ENCODE measurements at places on chromosomes 4 and X.
A peak's percentile ranks its signal among the peaks of the same experiment; 100 is the strongest.

GRCh38 chrX:48666649-48667048, 16.9 kb upstream of the WAS start:
- no peak for DNase-seq

- DNase-seq: no peak
Measured at GRCh38 chrX:140022482-140022881, 57.2 kb upstream of the CXorf66 start.

GRCh38 chr4:6493658-6494304, 21.4 kb upstream of the PPP2R2C start:
- no peak for DNase-seq

DNA sequence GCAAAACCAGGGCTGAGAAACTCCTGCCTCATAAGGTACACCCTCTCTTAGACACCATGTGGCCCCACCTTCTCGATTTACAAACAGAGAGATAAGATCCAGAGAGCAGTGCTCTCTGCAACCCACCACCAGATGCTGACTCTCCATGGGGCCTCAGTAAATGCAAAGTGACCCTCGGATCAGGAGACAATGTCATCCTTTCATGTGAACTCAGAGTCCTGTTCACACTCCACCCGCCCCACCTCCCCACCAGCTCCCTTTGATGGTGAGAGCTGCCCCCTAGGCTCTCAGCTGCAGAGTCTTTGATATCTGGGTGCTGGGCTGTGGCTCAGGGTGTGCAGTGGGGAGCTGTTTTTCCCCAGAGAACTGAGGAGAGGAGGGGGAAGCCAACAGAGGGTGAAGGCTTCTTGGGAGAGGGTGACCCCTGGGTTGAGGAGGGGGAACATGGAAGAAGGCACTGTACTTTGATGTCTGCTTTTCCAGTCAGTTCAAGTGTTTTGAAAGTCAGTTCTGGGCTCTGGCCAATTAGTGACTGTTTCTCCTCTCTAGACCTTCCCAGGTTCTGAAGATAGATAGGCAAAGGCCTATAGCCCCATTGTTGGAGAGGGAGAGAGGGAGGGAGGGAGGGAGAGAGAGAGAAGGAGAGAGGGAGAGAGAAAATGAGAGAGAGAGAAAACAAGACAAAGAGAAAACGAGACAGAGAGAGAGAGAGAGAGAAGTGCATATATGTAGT, 88.2 kb downstream of the SCD5 start:
- peak; percentile 51 for DNase-seq

- no peak for DNase-seq
Measured at GRCh38 chr4:26032630-26033317, 118.8 kb downstream of the SMIM20 start.

GRCh38 chr4:106869551-106869950, 166.6 kb downstream of the DKK2 start:
- no peak for DNase-seq

DNA sequence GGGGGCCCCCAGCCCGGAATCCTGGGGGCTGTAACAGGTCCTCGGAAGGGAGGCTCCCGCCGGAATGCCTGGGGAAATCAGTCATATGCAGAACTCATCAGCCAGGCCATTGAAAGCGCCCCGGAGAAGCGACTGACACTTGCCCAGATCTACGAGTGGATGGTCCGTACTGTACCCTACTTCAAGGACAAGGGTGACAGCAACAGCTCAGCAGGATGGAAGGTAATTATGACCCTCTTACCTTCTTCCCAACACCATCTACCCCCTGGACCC, 1.0 kb downstream of the FOXO4 start:
- DNase-seq: no peak

- no peak for DNase-seq
Measured at GRCh38 chrX:9163214-9163709, 129.3 kb upstream of the FAM9B start.

DNA sequence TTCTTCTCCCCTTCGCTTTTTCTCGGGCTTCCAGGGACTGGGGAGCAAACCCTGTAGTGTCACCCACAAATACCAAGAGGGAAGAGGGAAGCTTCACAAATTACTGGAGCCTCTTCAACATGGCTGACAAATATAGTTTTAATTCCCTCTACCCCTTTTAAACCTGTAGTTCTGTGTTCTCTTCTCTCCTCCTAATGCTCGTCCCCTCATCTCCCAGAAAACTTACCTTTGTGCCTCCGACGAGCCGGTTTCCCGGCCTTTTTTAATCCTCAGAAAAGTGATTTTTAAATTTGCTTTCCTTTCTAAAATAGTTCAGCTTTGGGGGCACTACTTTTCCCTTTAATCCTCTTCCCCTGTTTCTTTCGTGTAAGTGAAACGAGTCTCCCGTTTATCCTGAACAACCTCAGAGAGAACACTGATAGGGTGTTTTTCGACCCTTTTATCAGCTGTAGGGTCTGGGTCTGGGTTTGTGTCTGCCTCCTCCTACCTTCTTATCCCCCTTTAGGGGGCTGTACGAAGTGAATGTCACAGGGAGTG, 408 bp downstream of the TET2 start:
- DNase-seq: no peak

DNA sequence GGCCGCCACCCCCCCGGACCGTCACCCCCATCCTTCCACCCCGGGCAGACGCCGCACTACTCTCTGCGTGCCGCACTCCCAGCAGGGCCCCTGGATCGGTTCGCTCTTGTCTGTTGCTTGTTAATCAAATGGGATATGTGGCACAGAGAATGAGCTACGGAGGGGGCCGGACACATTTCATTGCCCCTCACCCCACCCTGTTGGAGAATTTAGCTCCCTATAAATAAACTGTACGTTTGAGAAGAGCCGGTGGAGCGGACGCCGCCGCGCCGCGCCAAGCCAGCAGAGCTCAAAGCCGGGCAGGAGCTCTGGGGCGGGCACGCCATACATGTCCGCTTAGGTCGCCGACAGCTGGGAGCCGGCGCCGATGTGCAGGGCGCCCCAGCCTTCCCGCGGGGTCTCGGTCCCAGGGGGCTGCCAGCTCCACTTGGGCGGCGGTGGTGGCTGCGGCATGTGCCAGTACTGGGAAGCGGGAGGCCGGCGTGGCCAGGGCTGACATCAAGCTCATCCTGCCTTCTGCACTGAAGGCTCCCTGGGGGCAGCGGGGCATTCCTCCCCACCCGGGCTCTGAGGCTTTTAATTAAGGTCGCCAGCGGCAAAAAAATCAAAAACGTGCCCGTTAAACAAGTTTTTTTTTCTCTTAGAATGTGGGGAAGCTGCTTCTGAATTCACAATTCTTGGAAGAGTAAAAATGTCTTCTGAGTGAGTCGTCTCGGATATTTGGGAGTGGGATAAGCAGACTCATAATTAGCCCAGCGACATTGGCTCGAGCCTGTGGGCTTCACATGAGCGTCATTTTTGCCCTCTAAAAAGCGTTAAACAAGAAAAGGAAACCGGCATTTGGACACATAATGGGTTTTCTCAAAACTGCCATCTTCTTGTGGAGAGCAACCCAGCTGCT, 1.1 kb upstream of the PCDH19 start:
- DNase-seq: no peak

DNA sequence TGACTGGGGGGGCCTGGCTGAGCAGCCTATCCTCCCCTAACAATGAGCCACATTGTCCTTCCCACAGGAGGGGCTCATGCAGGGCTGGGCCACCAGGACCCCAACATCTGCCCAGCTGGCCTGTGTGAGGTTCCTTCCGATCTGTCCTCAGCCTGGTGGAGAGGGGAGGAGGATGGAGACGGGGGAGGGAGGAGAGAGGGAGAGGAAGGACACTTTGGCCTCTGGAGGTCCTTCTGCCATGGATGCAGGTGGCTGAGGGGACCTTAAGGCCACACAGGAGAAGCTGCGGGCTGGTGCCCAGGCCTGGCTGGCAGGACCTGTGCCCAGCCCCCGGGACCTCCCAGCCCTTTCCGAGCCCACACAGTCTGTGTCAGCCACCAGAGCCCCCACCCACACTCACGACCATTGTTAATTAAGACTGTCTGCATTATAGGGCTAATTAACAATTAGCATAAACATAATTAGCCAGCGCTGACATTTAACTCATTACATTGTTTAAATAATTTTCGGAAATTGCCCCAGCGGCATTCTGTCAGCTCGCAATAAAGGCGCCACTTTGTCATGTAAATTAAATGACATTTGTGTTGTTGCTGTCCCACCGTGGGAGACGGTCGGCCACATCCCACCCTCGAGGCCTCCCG, 53.0 kb upstream of the NKX1-1 start:
- no peak for DNase-seq

- no peak for DNase-seq
Measured at GRCh38 chrX:38607976-38608375, 46.6 kb downstream of the TSPAN7 start.

- peak; percentile 49 for DNase-seq
Measured at GRCh38 chrX:51802917-51803688, 59.9 kb downstream of the GSPT2 start.

GRCh38 chr4:107931775-107932321, 499 bp downstream of the CYP2U1 start:
- peak; percentile 57 for DNase-seq

Data from midbrain (tissue), 1 donor.